ENCODE measurements at places on chromosomes 11 and 22.

GRCh38 chr22:41152902-41153301 is 52.2 kb upstream of the L3MBTL2 start:
- DNase-seq, result no peak

DNA sequence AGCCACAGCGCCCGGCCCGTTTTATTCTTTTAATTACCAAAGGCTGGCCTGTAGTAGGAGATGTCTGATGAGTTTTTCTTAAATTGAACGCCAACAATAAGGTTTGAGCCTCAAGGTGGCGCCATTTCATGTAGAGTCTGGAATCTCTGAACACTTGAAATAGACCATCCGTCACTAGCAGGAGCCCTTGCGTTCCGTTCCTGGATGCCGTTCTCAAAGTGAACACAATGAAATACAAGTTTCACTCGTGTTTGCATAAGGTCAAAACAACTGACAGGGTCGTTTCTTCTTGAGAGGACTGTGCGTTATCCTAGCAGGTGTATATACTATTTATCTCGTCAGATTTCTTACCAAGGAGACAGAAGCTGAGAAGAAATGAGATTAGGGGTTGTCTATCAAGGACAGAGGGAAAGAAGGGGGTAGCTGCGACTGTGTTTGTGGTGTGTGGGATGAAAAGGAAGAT is 18.7 kb upstream of the SCGB1D1 start:
- DNase-seq, result peak; percentile 57

GRCh38 chr11:134560566-134561330 is 148.7 kb upstream of the B3GAT1 start:
- DNase-seq, result no peak

DNA sequence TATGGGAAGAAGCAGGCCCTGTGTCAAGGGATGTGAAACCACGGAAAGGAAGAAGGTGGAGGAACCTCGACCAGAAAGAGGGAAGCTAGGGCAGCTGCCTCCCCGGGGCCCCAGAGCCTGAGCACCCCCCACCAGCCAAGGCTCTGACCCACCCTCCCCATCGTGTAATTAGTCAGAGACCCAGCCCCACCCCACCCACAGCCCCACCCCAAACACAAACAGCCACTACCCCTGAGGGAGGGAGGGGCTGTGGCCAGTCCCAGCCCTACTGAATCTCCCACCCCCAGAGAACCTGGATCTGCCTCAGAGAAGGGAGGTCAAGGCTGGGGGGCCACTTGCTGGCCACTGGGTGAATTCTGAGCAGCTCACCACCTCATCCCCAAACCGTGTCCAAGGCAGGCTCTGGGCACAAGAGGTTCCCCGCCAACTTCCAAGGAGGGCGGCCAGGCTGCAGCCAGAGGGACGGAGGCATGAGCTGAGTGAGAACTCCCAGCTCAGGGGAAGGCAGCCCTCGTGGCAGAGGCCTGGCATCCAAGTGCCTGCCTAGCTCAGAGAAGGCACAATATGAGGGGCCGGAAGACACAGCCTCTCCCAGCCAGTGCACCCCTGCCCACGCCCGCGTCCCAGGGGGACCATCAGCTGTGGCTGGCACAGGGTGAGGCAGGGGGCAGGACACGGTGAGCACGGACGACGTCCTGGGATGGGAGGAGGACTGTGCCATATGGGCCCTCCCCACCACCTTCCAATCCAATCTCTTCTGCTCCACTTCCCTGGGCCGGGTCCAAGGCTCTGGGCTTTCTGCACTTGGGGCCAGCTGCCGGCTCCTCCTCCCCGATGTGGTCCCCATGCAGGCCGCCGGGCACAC is 2.7 kb downstream of the PLXNB2 start:
- no peak for DNase-seq

- DNase-seq, result no peak
These were observed 25.5 kb downstream of the DDI1 start for GRCh38 chr11:104061853-104062521.

- no peak for DNase-seq
These were observed 375.6 kb upstream of the CCDC90B start for GRCh38 chr11:83661491-83662350.

All from NCI-H2107 (cell line).